ENCODE measurements at places on chromosomes 16 and 17. TPM values are rescaled to one million over a fixed set of nuclear protein-coding genes. Genes with fewer than 3 reads are reported as not detected.
A peak's percentile ranks its signal among the peaks of the same experiment; 100 is the strongest.

Gene SLC4A1
- not detected for total RNA-seq

Gene CLEC16A
- total RNA-seq, result 19.8 TPM

Gene PAFAH1B1
- total RNA-seq, result 54.7 TPM

Gene CNGB1
- total RNA-seq, result not detected

Gene KAT2A
- 32.4 TPM for total RNA-seq

Gene NOXO1
- total RNA-seq, result not detected

Gene TPSD1
- not detected for total RNA-seq

Gene DECR2
- total RNA-seq, result 15.1 TPM

Gene ACE
- total RNA-seq, result 1.6 TPM

Gene TCAP
- total RNA-seq, result 0.84 TPM

Gene ZPBP2
- total RNA-seq, result not detected

Gene LRRC37A2
- 6.3 TPM for total RNA-seq

Gene KCTD11
- 15.5 TPM for total RNA-seq

Gene PYDC1
- total RNA-seq, result not detected

Gene PRPF8
- 185 TPM for total RNA-seq

GRCh38 chr16:68447653-68448359, 502 bp downstream of the SMPD3 start:
- no peak for DNase-seq

- DNase-seq, result no peak
Measured at GRCh38 chr17:79802736-79803420, 6.0 kb upstream of the CBX8 start.

DNA sequence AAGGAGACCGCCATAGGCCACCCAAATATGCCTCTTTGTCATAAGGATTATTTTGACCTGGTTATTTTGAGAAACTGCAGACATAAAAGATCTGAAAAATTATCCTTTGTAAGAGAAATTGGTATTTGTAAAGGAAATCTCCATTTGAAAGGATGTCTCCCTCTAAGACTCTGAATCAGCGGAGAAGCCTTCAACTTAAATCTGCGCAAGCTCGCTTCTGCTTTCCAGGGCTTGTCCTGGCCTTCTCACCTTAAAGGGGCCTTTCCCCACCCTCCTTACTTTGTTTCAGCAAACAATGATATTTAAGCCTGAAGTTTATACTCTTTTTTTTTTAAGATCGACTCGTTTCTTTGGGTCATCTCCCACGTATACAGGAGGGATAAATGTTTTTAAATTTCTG, 34.5 kb downstream of the HSBP1 start:
- no peak for DNase-seq

- no peak for DNase-seq
Measured at GRCh38 chr16:88591577-88592021, 21.4 kb downstream of the ZC3H18 start.

DNA sequence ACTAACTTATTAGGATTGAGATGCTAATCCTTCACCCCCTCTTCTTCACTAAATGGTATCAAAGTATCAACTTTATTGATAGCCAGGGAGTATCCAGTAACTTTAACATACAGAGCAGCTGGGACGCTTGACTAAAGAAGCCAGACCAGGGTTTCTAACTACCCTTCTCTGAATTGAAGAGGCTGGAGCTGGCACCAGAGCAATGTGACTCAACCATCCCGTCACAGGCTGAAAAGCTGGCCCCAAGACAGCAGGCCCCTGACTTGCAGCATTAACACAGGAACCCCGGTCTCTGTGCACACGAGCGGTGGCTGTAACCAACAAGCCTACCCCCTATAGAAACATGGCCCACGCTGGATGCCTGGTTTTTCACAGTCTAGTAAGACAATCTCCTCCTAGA, 59.8 kb downstream of the ANKFN1 start:
- no peak for DNase-seq

DNA sequence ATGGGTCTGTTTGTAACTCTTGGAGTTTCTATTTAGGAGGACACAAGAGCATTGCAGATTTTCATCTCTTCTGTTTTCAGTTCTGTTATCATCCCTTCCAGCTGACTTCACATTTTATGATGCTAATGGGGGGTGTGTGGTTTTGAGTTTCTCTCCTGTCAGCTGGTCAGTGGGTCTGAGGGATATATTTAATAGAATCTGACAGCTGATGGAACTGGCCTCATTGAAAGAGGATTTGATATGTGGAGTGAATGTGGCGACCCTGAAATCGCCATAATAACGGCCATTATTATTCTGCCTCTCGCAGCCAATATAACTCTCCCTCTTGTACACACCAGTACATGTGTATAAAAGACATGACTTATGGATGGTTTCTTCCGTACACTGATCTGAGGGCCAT, 128.1 kb downstream of the SALL1 start:
- no peak for DNase-seq

DNA sequence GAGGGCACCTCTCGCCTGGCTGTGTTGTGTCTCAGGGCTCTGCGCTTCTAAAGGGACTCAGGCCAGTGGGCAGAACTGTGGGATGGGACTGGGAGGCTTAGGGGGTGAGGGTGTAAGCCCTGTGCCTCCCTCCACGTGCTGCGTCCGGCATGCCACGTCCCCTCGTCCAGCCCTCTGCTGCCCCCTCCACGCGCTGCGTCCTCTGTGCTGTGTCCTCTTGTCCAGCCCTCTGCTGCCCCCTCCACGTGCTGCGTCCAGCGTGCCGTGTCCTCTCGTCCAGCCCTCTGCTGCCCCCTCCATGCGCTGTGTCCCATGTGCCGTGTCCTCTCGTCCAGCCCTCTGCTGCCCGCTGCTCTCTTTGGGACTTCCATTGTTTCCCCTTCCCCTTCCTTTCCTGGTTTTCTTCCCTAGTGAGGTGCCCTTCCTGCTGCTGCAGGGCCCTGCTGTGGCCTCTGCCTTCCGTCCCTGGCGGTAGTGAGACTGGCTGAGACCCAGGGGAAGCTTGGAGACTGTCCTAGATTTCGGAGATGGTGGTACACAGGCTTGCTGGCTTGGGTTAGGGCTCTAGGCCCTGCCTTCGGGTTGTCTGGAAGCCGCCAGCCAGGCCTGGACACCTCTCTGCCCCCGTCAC, 6.4 kb upstream of the ZNF750 start:
- no peak for DNase-seq

GRCh38 chr17:34153991-34154390, 101.1 kb upstream of the CCL2 start:
- no peak for DNase-seq

- DNase-seq, result no peak
Measured at GRCh38 chr17:42333053-42333452, 44.8 kb downstream of the STAT5A start.

GRCh38 chr16:4895366-4895765, 41.6 kb downstream of the PPL start:
- DNase-seq, result no peak

- DNase-seq, result no peak
Measured at GRCh38 chr16:21233521-21234150, at the start of gene ANKS4B. Gene ANKS4B (plus strand): TSS chr16:21233699. CDS start chr16:21233738, 39 bp downstream.

- DNase-seq, result no peak
Measured at GRCh38 chr16:55543472-55543871, 23.0 kb upstream of the CAPNS2 start.

DNA sequence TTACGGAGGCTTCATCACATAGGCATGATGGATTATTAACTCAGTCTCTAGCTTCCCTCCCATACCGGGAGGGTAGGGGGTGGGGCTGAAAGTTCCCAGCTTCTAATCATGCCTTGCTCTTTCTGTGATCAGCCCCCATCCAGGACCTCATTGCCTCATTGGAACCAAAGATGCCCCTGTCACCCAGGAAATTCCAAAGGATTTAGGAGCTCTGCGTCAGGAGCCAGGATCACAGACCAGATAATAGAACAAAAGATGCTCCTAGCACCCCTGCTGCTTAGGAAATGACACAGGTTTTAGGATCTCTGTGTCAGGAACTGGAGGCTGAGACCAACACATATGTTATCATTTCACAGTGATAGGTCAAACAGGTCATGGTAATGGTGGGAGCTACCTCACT, 9.7 kb downstream of the USB1 start:
- DNase-seq, result no peak

GRCh38 chr17:12911239-12911638, 106.6 kb downstream of the ELAC2 start:
- no peak for DNase-seq

DNA sequence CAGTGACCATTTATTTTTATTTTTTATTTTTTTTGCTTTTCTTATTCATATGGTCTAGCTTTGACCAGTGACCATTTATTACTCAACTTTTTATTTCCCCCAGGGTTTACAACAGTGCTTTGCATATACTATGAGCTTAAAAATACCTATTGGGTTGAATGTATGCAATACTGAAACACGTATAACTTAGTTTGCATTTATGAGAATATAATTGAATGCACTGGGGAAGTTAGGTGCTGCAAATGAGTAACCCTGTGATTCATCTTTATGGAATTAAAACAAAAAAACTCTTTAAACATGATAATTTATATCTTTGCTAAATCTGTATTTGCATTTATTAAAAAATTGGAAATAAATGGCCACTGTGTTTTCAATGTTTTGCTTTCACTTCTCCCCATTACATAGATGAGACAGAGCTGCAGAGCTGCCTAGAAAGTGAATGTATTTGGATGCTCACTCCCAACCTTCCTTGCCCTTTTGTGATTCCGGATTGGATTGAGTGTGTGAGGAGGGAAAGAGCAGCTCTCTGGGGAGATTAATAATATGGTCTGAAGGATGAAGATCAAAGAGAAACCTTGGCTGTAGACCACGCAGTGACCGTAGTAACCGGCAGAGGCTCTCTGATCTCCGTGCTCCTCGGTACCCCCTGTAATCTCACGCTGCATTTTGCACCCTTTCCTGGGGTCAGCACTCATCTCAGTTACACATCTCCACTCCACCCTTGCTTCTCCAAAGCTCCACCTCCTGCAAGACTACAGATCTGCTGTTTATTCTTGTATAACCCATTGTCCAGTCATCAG, 14.3 kb downstream of the TMEM100 start:
- no peak for DNase-seq

DNA sequence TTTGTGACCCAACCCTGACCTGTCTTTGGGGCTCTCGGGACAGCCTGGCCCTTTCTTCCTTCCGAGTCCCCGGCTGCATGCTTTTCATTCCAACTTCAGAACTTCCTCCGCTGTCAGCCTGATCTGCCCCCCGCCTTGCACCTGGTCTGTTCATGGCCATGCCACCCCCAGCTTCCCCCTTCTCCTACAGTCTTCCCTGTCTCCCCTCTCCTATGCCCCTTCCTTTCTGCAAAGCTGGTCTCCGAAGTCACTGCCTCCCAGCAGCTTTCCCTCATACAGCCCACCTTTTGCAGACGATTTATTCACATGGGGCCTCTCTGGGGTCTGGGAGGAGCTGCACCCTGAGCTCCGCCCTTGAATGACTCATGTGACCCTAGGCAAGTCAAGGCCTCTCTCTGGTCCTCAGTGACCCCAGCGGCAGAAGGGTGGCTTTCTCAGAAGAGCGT, 47.1 kb upstream of the SDK2 start:
- no peak for DNase-seq

GRCh38 chr17:75635610-75636202, 2.5 kb downstream of the SMIM5 start:
- DNase-seq, result no peak

- DNase-seq, result no peak
Measured at GRCh38 chr16:6038941-6039645, 941.5 kb upstream of the EEF2KMT start.

GRCh38 chr17:62093188-62094155, 28.4 kb upstream of the MED13 start:
- peak; percentile 97 for DNase-seq

- DNase-seq, result no peak
Measured at GRCh38 chr16:82033683-82034300, 1.3 kb upstream of the HSD17B2 start.

DNA sequence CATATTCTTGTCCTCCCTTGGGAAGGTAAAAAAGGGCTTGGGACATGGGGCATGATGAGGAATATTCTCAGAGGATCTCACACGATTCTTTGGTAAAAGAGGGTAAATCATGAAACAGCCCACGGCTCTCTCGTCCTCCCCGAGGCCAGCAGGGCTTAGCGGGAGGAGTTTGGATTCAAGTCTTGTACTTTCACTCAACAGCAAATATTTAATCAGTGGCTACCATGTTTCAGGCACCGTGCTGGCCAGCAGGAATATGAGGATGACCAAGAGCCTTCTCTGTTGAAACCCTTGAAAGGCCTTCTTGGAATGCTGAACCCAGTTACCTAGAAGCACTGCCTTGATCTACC, 8.8 kb downstream of the MAP3K14 start:
- no peak for DNase-seq

GRCh38 chr17:69462882-69463281, 48.4 kb downstream of the MAP2K6 start:
- no peak for DNase-seq

DNA sequence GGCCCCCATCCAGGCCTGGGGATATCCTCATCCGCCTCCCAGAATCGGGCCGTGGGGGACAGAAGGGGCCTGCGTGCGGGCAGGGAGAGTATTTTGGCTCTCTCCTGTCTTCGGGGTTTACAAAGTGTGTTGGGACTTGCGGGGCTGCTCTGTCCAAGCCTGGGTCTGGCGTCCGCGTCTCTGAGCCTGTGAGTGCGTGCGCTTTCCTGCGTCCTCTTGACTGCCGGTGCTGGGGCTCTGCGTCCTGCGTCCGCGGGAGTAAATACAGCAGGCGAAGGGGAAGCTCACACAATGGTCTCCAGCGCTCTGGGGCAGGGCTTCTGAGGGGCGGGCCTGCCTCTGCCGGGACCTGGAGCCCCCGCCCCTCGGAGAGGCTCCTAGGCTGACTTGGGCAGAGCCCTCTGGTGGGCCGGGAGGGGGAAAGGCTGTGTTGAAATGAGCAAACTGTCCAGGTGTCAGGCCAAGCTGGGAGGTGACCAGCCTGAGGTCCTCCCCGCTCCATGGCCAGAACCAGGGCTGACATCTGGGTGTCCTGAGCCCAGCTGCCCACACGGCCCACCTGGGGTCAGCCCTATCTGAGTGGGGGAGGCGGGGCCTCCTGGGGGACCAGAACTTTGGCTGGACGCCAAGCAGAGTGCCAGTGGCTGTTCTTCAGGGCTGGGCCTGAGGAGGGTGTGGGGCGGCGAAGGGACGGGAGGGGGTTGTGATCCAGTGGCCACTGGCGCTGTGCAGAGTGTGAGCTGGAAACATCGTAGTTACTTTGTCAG, 233.6 kb downstream of the SEC14L1 start:
- DNase-seq, result no peak

- DNase-seq, result no peak
Measured at GRCh38 chr17:8315764-8316217, 5.8 kb downstream of the ARHGEF15 start.

- peak; percentile 7 for DNase-seq
Measured at GRCh38 chr17:33750943-33751701, 458.0 kb upstream of the ASIC2 start.

DNA sequence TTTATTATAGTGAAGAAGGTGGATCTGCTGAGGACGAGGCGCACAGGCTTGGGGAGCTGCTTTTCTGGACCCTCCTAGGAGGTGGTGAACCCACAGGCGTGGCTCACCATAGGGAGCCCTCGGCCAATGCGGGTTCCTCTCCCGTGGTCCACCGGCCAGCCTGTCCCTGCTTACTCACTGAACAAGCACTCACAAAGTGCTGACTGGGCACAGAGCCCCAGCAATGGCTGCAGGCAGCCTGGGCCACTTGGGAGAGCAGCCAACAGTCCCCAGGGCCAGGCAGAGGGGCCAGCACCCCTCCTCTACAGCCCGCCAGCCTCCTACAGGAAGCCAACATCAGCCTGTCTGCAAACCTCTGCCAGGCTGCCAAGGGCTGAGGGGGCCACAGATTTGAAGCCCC, 19.1 kb upstream of the NCBP3 start:
- no peak for DNase-seq
